NCI-H345 (cell line): ENCODE measurements at places on chromosomes 1 and 21.

- DNase-seq = no peak
Measured at GRCh38 chr1:41363591-41364320, 2.5 kb downstream of the FOXO6 start.

- DNase-seq = peak; percentile 63
Measured at GRCh38 chr1:85464497-85465098, 361 bp downstream of the DDAH1 start.

DNA sequence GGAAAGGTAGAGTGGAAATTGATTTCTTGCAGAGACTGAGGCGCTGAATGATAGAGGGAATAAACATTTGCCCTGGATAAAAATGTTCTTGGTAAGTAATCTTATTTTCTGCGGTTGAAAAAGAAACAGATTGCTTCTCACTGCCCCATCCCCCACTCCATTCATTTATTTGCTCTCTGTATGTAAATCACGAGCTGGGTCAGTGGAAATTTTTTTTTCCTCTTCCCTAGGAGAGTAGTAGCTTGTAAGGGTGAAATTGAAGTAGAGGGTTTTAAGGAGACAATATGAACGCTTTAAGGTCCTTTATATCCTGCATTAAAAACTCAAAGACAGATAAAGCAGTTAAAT, 1.4 kb upstream of the BRINP3 start:
- DNase-seq = peak; percentile 50

GRCh38 chr1:51950701-51951100, 39.8 kb downstream of the RAB3B start:
- no peak for DNase-seq

DNA sequence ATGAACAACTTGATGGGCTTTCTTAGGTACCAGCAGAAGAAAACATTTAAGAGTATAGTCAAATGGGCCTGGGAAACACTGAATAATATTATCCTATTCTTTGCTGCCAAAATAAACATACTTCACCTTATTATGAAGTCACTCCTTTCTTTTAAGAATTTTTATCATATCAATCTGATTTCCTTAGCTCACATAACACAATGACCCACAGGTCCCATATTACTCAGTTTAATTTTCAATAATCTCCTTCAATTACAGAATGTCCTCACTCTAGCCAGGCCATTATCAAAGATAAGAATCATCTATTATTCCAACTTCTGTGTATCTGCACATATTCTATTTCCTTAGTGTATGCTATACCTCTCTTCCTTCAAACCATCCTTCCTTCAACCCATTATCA, 63.0 kb downstream of the PIGK start:
- DNase-seq = no peak

DNA sequence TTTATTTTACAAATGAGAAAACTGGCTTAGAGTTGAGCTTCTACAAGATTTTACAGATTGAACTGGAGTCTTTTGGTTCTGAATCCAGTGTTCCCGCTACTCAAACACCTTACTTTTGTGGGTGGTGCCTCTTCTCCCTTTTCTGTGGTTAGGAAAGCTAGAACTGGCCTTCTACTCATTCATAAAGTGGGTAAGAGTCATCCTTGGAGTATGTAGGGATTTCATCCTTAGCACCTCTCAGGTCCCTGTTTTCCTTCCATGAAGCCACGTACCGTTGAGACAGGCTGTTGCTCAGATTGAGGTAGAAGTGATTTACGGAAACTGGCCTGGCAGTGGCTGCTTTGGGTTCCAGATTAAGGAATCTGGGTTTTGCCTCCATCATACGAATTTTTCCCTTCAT, 35.8 kb downstream of the WNT4 start:
- no peak for DNase-seq

- no peak for DNase-seq
Measured at GRCh38 chr1:32759997-32760623, 57.0 kb downstream of the YARS1 start.

- DNase-seq = no peak
Measured at GRCh38 chr1:53604291-53604919, 134.6 kb downstream of the GLIS1 start.

- DNase-seq = no peak
Measured at GRCh38 chr1:243910607-243911006, 60.6 kb upstream of the AKT3 start.
